Endothelial cell of coronary artery (primary cell): ENCODE measurements at places on chromosomes 12 and 14. TPM values are rescaled to one million over a fixed set of nuclear protein-coding genes. Genes with fewer than 3 reads are reported as not detected.

The HHIPL1 gene
- total RNA-seq = 2.0 and 4.4 TPM in 2 replicates

The FOXN4 gene
- total RNA-seq = not detected in 2 replicates

The RERG gene
- total RNA-seq = 0.94 TPM in 1 of 2 replicates, not detected in the other

The CEP170B gene
- 13.8 and 17.7 TPM in 2 replicates for total RNA-seq

The TEX22 gene
- 0.09 and 0.27 TPM in 2 replicates for total RNA-seq

The ZCCHC8 gene
- total RNA-seq = 10.1 and 14.3 TPM in 2 replicates

The CLEC4D gene
- total RNA-seq = not detected in 2 replicates

The PLD4 gene
- under 0.01 TPM in 2 replicates for total RNA-seq

The ASB2 gene
- total RNA-seq = 0.18 TPM in 1 of 2 replicates, not detected in the other

The SLC38A2 gene
- total RNA-seq = 283 and 481 TPM in 2 replicates

The RABGGTA gene
- 20.5 and 21.1 TPM in 2 replicates for total RNA-seq

The SDR9C7 gene
- not detected in 2 replicates for total RNA-seq

The TAS2R7 gene
- 0.09 TPM in 1 of 2 replicates, not detected in the other for total RNA-seq

The NGB gene
- not detected in 2 replicates for total RNA-seq

The SLC25A47 gene
- not detected in 2 replicates for total RNA-seq

The PRPH gene
- total RNA-seq = 0.19 and 0.36 TPM in 2 replicates

The IL26 gene
- total RNA-seq = not detected in 2 replicates

The KRT77 gene
- not detected in 2 replicates for total RNA-seq

The CYP46A1 gene
- total RNA-seq = 0.09 TPM in 2 replicates

The ADCK1 gene
- 2.2 and 2.9 TPM in 2 replicates for total RNA-seq

The HOXC11 gene
- not detected in 2 replicates for total RNA-seq

The GALNT8 gene
- 0.56 and 0.63 TPM in 2 replicates for total RNA-seq

The NTF3 gene
- total RNA-seq = 2.3 TPM in 1 of 2 replicates, not detected in the other

The KRT3 gene
- not detected in 2 replicates for total RNA-seq

The ITGA5 gene
- 714 and 1,111 TPM in 2 replicates for total RNA-seq

The RDH12 gene
- total RNA-seq = not detected in 2 replicates

The RNU6-8 gene
- total RNA-seq = not detected in 2 replicates

The GLIPR1L1 gene
- not detected in 2 replicates for total RNA-seq

The SYCP3 gene
- 0.09 and 0.19 TPM in 2 replicates for total RNA-seq

The LBHD2 gene
- total RNA-seq = not detected in 2 replicates

The PRB2 gene
- total RNA-seq = not detected in 2 replicates

The TAS2R50 gene
- 1.8 and 4.0 TPM in 2 replicates for total RNA-seq

The MYBPC1 gene
- total RNA-seq = not detected in 2 replicates

The KRT2 gene
- total RNA-seq = not detected in 2 replicates

The SLC35F4 gene
- not detected in 2 replicates for total RNA-seq

The CLEC2A gene
- not detected in 2 replicates for total RNA-seq

The LMO3 gene
- total RNA-seq = under 0.01 and 0.38 TPM in 2 replicates

The FAM90A1 gene
- 0.09 TPM in 1 of 2 replicates, not detected in the other for total RNA-seq

The PRICKLE1 gene
- 21.4 and 22.1 TPM in 2 replicates for total RNA-seq

The WNT1 gene
- total RNA-seq = not detected in 2 replicates

The NPFF gene
- not detected in 2 replicates for total RNA-seq
